Stimulated activated CD8-positive, alpha-beta memory T cell treated with anti-CD3 and anti-CD28 coated beads, Interleukin-4, amount 100 ng/mL, for 4 hours (primary cell): ENCODE measurements at places on chromosomes 4 and X.
A peak's percentile ranks its signal among the peaks of the same experiment; 100 is the strongest.

GRCh38 chrX:107560041-107560440 is 68.3 kb upstream of the PRPS1 start:
- no peak for DNase-seq

- DNase-seq: no peak
These were observed 45.7 kb upstream of the ADRA2C start for GRCh38 chr4:3720466-3720865.

GRCh38 chrX:51743179-51743957 is at the start of gene GSPT2:
GSPT2 (plus strand) TSS chrX:51743442; CDS start chrX:51743627, 185 bp downstream.
- DNase-seq: peak; percentile 16

- no peak for DNase-seq
These were observed 1048.4 kb downstream of the NLGN4X start for GRCh38 chrX:5180135-5180741.

DNA sequence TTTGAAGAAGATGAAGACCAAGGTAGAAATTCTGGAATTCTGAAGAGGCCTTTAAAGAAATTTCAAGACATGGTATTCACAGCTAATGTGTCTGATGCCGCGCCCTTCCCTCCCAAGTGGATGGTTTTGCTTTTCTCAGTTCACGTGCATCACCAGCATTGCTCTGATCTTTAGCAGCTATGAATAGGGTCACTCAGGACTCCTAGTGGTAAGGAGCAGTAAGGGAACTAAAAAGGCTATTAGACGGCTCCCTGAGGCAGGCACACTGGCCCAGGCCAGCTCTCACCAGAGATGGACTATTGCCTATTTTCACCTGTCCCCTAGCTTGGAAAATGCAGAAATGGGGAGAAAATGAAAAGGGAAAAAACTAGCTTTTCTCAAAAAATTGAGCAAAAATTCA is 447.5 kb upstream of the RASGEF1B start:
- DNase-seq: no peak

DNA sequence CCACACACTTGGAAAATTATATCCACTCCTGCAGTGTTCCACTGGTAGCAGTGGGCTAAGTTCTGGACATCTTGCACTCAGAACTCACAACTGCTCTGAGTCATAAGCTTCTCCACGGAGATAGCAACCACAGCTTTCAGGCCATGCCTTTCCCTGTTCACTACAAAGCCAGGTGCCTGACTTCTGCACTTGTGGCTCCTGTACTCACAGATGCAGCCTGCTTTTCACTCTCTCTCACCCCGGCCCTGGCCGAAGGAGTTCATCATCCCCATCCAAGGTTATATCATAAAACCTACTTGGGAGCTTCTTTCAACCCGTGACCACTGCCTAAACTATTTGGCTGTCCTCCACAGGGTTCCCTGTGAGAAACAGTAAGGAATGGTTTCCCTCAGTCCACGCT is 999.4 kb downstream of the GLUD2 start:
- no peak for DNase-seq

DNA sequence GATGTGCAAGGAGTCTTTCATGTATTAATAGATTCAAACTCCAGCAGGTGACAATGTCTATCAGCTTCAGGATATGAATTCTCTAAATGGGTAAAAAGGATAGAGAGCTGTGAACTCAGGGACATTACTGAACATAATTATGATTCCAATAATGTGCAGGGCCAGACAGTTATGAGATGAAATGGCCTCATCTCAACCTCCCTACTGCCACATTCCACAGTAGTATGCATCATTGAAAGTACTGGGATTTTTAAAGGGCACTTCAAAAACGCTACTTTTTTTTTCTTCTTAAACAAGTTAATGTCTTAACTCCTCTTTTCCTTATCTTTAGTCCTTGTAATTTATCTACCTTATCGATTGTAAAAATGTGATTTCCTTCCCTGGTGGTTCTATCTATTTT is 202.0 kb downstream of the APBB2 start:
- DNase-seq: no peak

DNA sequence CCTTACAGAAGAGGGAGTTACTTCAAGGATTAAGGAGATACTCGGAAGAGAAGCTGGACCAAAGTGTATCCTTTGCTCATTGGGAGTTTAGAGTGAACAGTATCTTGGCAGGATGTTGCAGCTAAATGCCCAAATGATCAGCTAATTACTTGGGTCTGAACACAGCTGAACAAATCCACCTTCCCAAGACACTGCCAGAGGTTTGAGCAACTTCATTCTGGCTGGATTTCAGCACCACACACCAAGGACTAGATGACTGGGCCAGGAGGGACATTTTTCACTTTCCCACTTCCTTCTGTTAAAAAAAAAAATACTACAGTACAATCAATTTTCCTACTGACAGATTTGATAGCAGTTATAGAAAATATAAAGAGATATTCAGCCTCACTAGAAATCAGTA is 324.6 kb downstream of the MID1IP1 start:
- no peak for DNase-seq

- no peak for DNase-seq
These were observed 1.3 kb downstream of the MTHFD2L start for GRCh38 chr4:74159143-74159709.

GRCh38 chr4:600166-600565 is 24.1 kb upstream of the TMEM271 start:
- DNase-seq: no peak
